Sigmoid colon (tissue), 7 donors: ENCODE measurements at places on chromosomes 5 and 9. TPM values are rescaled to one million over a fixed set of nuclear protein-coding genes. Genes with fewer than 3 reads are reported as not detected.

DNA sequence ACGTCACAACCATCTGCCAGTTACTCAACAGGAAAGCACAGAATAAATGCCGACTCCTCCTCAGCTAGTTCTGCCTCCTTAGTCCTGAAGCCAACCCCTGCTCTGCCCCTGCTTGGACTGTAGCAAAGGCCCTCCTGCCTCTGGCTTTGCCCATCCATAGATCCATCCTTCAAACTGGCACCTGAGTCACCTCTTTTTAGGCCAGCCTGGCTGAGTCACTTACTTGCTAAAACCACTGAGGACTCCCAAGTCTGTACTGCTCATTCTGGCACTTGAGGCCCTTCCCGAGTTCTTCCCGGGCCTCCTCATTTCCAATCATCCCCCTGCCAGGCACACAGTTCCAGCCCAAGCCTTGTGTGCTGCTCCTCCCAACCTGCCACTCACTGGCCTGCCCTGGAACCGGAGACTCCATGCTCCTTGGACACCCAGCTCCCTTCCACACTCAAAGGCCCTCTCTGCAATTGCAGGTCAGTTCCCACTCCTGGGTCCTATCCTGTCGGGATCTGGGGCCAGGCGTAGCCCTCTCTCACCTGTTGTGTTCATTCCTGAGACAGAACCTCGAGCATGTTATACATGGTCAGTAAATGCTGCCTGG is 220.1 kb downstream of the DAB2IP start:
- no peak for DNase-seq

DNA sequence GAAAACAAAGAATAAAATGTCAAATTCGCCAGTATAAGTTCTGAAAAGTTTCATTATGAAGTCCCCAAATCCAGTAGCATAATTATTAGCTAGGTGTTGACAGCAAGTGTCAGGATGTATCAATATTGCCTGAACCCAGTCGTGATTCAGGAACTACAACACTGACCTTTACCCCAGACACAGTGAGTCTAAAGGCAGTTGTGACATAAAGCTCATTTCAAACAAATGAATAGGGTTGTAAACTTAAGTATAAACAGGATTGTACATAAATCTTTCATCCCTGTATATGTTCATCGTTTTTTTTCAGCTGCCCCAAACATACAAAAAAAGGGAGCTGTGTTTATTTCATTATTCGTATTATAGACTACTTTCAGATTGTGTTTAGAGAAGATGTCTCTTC is 385.7 kb downstream of the PLK2 start:
- DNase-seq = no peak

DNA sequence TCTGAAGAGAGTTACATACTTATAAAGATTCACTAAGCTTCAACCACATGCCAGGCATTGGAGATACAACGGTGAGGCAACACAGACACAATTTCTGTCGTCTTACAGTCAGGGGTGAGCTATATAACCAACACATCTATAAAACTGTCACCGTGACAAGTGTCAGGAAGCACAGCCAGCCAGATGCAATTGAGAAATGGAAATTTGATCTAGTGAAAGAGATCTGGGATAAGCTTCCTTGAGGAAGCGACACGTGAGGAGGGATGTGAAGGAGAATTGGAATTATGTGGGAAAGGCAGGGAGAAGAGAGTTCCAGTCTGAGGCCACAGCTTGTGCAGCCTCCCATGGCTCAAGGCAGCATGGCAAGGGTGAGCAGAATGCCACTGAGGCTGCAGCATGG is 50.9 kb upstream of the ZNF354B start:
- no peak for DNase-seq

- no peak for DNase-seq
Observed at GRCh38 chr5:121573721-121574382, 277.8 kb upstream of the FTMT start.

GRCh38 chr5:25974451-25974850 is 1063.9 kb downstream of the CDH9 start:
- no peak for DNase-seq

DNA sequence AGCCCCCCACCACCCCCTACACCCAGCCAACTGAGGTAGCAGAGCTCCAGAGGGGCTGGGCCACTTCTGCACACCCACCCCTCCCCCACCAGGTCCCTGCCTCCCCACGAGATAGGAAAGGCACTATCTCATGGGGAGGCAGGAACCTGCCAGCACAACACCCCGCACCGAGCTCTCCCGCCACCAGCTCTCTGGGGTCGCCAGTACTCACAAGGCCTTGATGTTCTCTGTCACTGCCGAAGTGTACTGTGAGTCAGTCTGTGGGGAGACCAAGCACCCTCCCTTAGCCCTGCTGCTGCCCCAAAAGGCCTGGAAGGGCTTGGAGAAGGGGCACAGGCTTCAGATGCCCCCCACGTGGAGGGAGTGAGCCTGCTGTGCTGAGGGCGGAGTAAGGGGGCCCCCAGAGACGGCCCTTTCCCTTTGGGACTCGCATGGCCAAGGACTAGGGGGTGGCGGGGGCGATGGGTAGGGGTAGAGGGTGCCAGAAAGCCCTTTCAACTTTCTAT is 5.9 kb downstream of the MGAT4B start:
- DNase-seq = peak; percentile 68

DNA sequence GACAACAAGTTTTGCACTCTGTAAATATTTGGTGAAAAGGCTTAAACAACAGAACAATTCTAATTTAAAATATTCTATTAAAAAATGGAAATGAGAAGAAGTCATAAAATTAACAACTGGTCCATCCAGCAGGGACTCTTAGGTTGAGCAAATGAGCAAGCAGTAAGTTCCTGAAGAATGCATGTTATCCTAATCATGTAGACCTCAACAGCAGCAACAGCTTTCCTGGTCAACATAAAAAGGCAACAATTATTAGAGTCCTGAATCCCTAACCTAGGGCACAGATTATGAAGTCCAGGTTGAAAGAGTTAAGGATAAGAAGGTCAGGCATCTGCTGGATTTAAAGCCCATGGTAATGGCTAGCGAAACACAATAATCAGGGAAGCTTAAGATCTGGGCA is 120.9 kb downstream of the SSBP2 start:
- DNase-seq = no peak

- no peak for DNase-seq
Observed at GRCh38 chr9:89236955-89237573, 58.4 kb upstream of the SHC3 start.

GRCh38 chr5:124872615-124873014 is 126.2 kb upstream of the ZNF608 start:
- no peak for DNase-seq

Gene PHYHD1
- total RNA-seq = 30.5 TPM

Gene FBN2
- total RNA-seq = 0.49 TPM

Gene SVEP1
- 61.2 TPM for total RNA-seq

Gene CCL21
- total RNA-seq = 214 TPM
